ENCODE measurements at places on chromosomes 7 and 10. TPM values are rescaled to one million over a fixed set of nuclear protein-coding genes. Genes with fewer than 3 reads are reported as not detected.

DNA sequence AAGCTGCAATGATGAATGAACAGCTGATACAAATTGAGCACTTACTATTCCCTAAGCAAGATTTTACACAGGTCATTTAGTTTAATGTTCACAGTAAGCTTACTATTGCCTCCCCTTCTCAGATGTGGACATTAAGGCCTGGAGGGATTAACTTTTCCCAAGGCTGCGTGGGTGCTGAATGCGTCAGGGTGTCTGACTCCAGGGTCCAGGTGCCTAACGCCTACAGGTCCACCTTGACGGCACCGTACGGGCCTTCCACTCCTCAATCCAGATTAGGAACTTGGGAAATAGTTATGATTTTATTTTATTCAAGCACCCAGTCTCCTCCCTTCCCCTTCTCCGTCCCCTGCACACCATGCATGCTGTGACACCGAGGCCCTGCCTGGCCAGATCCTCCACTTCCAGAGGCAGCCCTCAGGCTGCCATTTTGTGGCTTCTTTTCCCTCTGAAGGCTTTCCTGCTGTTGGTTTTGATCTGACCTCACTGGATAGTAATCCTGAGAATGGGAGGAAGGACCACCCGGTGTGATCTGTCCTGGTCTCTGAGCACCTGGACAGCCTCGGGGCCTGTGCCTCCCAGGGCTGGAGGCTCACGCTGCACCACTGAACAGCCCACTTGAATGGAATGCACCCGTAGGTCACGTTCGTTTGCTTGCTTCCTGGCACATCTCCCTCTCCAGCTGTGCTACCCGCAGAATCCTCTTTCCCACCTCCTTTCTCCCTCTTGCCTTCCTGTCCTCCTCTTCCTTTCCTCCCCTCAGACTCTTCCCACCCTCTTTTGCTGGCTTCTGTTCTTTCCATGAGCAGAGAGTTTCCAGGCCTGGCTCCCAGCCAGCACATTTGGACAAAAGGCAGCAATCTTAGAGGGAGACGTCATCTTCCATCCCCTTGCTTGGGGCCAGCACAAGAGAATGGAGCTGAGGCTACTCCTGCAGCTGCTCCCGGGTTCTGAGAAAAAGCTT lies 14.4 kb downstream of the DENND2A start:
- DNase-seq: peak; percentile 77

- DNase-seq: no peak
These were observed 369.5 kb downstream of the ABCA13 start for GRCh38 chr7:48540746-48541145.

- no peak for DNase-seq
These were observed 218.2 kb upstream of the PRSS58 start for GRCh38 chr7:142476077-142476476.

Gene ESYT2
- 9.6 TPM for polyA plus RNA-seq

Gene STK31
- polyA plus RNA-seq: 0.55 TPM

Measured in GM23338 (cell line).